ENCODE measurements at places on chromosomes 13 and 19. TPM values are rescaled to one million over a fixed set of nuclear protein-coding genes. Genes with fewer than 3 reads are reported as not detected.

- no peak for DNase-seq
These were observed 51.9 kb downstream of the ACSBG2 start for GRCh38 chr19:6187374-6187773.

GRCh38 chr13:28392896-28393505 is 101.9 kb downstream of the FLT1 start:
- no peak for DNase-seq

DNA sequence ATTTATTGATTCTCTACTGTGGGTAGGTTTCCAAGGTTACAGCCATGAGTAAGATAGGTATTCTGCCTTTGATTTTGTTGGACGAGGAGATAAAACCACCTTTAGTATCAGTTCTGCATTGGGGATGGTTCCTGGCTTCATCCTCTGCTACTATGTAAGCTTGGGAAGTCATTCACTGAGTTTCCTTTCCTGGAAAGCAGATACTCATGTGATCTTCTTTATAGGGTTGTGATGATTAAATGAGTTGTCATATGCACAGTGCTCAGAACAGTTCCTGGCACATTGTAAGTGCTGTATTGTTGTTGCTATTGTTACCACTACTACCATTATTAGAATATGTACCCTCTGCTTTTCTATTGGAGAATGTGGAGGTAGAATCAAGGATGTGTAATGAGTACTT is 13.1 kb upstream of the WTIP start:
- DNase-seq = no peak

- DNase-seq = peak; percentile 0
These were observed 309.6 kb upstream of the EDNRB start for GRCh38 chr13:78228211-78228610.

DNA sequence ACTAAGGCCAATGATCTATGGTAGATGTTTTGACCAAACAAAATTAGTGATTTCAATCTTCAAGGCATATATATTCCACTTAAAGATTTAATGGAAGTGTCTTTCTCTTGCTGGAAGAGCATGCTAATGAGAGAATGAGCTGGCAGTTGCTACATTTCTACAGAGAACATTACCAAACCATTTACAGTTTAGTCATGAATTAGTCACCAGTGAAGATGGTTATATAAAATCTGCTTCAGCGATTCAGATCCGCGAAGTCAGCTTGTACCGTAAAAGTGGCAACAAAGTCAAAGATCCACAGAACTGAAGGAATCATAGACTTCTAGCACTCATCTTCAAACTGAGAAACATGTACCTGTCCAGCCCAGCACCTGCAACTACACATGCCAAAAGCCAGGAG is 156.3 kb downstream of the SLITRK5 start:
- no peak for DNase-seq

- DNase-seq = peak; percentile 84
These were observed 21.5 kb downstream of the EBPL start for GRCh38 chr13:49669735-49670309.

DNA sequence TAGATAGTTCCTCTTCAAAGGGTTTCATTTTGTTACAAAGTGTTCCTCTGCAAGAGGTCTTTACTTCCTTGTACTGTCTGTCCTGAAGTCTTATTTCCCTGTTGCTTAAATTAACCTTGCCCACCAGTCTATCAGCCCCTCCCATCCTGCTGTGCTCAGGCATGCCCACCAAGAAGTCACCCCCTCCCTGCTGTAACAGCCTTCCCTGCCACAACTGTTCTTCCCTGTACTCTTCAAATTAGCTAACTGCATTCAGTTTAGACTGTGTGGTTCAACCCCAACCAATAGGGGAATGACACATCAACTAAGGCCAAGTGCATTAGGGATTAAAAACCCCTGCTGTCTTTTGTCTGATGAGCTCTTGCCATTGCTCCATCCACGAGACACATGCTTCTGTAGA is 34.4 kb upstream of the ZNF562 start:
- no peak for DNase-seq

- DNase-seq = peak; percentile 69
These were observed 27.2 kb upstream of the CBY2 start for GRCh38 chr13:45674908-45675307.

DNA sequence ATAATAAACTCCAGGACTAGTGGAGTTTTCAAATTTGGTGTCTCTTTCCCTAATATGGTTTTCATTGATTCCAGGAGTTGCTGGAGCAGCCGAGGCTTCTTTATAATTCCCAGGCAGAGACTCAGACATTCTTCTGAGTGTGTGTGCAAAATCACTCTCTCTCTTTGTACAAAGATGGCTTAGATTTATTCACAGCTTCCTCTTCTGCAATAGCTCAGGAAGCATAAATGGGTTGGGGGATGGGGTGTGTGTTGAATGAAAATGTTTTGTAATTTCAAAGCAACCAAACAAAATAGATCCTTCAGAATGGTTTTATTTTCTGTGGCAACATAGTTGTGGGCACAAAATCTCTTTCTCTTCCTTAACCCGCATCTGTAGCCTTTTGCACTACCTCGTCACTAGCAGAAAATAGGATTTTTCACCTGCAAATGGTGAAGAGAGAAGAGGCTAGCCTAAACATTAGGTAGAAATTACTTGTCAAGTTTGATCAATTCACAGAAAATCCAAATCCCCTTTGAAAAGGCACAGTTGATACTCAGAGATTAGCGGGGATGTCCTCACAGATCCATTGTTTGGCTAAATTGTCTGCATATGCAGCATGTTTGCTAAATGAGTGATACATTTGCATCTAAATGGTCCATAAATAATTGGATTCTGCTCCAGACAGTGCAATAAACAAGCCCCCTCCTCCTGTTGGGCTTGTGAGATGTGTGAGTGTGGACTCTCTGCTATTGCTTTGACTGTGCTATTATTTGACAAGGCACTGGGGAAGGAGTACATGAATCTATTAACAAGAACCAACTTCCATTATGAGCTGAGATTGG is 66.7 kb downstream of the CBY2 start:
- no peak for DNase-seq

DNA sequence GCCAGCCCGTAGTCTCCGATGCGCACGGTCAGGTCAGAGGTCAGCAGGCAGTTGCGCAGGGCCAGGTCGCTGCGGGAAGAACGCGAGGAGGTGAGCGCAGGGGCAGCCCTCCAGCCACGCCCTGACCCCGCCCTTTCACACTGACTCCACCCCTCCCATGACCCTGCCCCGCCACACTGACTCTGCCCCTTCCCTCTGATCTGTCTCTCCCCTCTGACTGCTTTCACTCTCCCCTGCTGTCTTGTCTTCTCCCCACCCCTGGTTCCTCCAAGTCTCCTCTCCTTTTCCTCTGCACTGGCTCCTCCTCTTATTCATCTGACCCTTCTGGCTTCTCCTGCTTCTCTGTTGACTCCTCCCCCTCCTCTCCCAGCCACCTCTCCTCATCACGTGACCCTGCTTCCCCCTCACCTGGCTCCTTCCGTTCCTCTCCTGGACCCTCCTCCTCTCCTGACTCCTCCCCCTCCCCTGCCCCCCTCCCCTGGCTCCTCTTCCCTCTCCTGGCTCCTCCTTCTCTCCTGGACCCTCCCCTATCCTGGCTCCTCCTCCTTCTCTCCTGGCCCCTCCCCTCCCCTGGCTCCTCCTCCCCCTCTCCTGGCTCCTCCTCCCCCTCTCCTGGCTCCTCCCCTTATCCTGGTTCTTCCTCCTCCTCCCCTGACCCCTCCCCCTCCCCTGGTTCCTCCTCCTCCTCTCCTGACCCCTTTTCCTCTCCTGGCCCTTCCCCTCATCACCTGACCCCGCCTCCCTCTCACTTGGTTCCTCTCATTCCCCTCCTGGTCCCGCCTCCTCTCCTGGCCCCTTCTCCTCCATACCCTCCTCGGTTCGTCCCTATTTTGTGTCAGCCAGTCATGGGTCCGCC is 9.9 kb downstream of the LMTK3 start:
- DNase-seq = no peak

DNA sequence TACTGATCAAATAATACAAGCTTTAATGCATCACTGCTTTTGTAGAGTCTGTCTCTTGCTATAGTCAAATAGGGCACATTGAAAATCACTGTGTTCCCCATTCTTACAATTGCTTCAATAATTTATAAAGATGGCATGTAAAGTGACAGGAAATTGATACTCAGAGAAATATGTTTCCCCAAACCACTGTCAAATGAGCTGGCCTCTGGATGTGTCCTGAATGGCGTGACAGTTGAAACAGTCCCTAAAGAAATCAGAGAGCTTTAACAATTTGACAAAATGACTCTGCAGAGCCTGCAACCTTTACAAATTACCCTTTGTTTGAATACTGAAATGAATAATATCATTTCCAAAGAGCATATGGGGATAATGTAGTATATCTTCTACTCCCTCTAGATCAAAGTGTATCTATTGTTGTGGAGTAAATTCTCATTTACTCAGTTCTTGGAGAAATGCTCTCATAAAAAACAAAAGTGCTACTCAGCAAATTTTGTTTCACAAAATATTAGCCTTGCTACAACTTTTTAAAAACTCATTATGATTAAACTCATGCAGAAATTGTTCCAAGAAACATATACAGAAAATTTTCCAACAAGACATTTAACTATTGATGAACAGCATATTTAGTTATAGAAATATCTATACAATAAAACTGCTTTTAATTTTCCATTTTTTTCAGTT is 763.2 kb upstream of the SPRY2 start:
- no peak for DNase-seq

DNA sequence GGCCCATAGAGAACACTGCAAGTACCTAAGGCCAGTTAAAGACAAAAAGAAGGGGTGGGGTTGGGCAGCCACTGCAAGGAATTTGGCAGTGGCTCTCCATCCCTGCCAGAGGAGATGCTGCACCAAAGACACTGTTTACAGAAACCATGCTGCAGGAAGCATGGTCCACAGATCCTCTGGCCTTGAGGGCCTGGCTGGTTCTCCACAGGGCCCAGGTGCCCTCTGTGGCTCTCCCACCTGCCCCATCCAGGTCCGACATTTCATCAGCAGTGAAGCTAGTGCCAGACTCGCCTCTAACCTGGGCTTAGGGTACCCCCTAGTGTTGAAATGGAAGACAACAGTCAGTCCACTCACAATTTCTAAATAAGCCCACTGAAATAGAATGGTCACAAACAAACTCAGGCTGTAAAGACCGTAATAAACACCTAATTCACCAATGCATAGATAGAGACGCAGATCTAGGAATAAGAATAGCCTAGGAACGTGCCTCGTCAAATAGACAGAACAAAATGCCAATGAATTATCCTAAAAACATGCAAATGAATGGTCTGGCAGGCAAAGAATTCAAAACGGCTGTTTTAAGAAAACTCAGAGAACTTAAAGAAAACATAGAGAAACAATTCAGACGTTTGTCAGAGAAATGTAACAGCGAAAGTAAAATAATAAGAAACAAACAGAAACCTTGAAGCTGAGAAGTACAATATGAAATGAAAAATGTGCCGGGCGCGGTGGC is 23.3 kb downstream of the LYPD4 start:
- DNase-seq = peak; percentile 26

- DNase-seq = peak; percentile 42
These were observed 8.6 kb downstream of the ISOC2 start for GRCh38 chr19:55452749-55453346.

GRCh38 chr13:99416411-99417121 is 84.7 kb upstream of the TM9SF2 start:
- DNase-seq = no peak

DNA sequence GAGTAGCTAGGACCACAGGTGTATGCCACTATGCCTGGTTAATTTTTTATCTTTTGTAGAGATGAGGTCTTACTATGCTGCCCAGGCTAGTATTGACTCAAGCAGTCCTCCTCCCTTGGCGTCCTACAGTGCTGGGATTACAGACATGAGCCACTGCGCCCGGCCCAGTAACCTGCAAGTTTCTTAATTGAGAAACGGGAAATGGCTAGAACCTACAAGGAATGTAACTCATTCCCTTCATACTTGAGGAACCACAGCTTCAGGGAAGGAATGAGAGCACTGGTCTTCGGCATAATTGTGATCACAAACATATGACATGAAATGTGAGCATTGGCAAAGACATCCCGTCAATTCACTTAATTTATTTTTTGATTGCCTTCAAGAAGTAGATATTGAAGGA is 157.0 kb downstream of the KLF5 start:
- peak; percentile 19 for DNase-seq

DNA sequence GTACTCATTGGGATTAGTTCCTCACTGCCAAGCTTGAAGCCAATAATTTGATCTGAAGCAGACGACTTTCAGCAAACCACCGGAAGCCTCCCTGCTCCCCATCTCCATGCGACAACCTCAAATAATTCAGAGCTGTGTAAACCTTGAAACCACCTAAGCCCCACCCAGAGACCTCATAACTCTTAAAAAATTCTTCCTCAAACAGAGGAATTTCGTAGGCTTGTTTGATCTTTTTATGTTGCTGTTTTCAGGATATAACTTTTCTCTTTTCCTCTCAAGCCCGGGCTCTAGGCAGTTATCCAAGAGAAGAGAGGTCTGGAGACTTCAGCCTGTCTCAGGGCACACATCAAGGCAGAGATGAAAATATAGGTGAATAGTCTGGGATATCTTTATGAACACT is 311.6 kb downstream of the KCNRG start:
- peak; percentile 46 for DNase-seq

GRCh38 chr19:5622465-5623396 is at the start of the genes SAFB and SAFB2:
TSS of gene SAFB (plus strand) at chr19:5623083. CDS start at chr19:5623206, 123 bp downstream.
TSS of gene SAFB2 (minus strand) at chr19:5622776. CDS start at chr19:5622715, 61 bp downstream.
- DNase-seq = peak; percentile 100

DNA sequence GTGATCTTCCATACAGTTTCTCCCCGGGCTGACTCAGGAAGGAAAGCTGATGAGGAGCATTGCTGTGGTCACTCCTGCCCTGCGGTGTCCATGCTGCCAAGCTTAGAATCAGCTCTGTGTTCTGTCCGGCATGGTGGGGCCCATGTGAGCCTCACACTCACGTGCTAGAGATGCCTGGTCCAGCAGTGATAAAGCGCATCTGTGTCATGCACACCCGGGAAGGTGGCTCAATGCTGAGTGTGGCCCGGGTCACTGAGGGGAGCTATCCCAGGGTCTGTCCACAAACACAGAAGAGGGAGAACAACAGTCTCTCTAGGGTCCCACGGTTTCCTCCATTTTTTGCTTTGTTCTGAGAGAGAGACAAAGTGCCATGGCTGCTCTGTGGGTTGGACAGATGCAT is 3.5 kb upstream of the LILRB1 start:
- no peak for DNase-seq

GRCh38 chr19:29840066-29840950 is 28.5 kb downstream of the CCNE1 start:
- DNase-seq = no peak

- no peak for DNase-seq
These were observed 129.3 kb downstream of the ATP11A start for GRCh38 chr13:112819111-112819510.

DNA sequence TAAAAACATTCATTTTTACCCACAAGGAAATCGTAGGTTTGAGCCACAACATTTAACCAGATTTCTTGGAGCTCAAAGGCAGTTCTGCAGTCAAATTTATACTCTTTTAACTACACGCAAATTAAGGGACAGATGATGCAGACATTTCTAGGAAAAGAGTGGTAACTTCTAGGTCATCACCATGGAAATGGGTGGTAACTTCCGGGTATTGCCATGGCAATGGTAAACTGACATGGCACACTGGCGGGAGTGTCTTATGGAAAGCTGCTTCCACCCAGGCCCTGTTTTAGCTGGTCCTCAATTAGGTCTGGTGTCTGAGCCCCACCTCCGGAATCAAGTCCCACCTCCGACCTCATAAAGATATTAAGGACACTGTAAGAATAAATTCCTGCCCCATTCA is 10.4 kb upstream of the LYPD5 start:
- DNase-seq = no peak

The PLPP2 gene
- 16.6 TPM for total RNA-seq

The BRME1 gene
- 1.5 TPM for total RNA-seq

The PALM3 gene
- not detected for total RNA-seq

The HRC gene
- total RNA-seq = not detected

The ZAR1L gene
- total RNA-seq = not detected

The ZNF560 gene
- total RNA-seq = 0.16 TPM

The KCNK6 gene
- 3.7 TPM for total RNA-seq

The MBD3L2 gene
- not detected for total RNA-seq
